ENCODE measurements at places on chromosomes 5 and 9.

DNA sequence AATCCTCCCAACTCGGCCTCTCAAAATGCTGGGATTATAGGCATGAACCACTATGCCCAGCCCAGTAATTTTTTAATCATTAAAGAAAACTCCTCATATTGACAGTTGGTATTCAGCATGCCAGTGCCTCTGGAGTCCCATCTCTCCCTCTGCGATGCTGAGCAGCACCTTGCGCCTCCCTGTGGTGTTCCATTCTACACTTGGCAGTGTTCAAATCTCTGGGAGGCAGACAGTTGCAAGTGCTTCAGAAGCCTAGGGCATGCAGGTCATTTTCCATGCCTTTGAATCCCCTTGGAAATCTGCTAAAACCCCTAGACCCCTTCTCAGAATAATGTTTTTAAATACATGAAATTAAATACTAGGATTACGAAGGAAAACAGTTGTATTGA lies 41.3 kb downstream of the GARNL3 start:
- no peak for DNase-seq

DNA sequence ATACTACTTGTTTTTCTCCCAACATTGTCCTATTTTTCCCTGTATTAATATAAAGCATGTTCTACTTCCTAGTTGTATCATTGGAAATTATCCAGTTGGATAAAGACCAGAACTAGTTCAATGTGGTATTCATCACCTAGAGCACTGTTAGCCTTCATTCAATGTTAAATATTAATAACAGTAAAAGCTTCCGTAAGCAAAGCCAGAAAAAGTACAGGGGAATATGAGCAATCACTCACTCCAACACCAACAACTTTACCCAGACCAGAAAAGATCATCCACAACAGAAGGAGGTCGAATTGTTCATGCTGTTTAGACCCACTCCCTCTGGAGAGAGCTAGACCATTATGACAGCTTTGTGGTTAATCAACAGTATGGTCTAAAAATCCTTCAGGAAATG lies 728.4 kb downstream of the MAT2B start:
- DNase-seq, result peak; percentile 74

- peak; percentile 32 for DNase-seq
Measured at GRCh38 chr9:115694991-115695390, 458.6 kb upstream of the PAPPA start.

- no peak for DNase-seq
Measured at GRCh38 chr9:107355394-107355793, 72.3 kb downstream of the RAD23B start.

DNA sequence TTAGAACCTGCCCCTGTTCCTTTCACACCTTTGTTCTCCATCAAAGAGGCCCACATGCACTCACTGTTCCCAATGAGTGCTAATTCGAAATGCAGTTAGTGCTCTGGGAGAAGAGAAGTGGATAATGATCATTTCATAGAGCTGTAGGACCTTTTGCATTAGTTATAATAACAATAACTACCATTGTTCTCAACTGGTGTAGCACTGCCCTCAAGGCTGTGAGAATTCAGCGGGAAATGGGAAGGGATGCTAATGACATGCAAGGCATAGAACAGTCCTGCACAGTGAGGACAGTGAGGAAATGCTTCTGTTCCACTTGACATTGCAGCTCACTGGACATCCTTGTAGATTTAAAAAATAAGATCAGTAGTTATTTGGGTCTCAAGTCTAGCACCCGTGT lies 187.4 kb downstream of the FBXL7 start:
- DNase-seq, result no peak

GRCh38 chr9:100296407-100296806 lies 56.3 kb downstream of the TEX10 start:
- DNase-seq, result no peak

DNA sequence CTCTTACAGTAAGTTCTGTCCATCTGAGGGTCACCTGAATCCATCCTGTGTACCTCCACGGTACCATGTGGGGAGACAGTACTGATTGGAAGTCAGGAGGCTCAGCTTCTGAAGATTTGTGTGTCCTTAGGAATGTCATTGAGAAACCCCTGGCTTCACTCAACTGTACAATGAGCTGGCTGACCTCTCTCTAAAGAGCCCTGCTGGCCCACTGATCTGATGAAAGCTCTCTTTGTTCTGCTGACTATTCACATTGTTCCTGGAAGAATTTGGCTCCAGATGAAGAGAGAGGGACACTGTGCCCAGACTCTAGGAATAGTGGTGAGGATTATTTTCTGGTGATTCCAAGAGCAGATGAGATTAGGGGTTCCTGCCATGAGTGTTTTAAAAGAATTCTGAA lies 141.2 kb downstream of the LURAP1L start:
- DNase-seq, result peak; percentile 70

GRCh38 chr9:134942011-134942787 lies 24.5 kb upstream of the FCN1 start:
- DNase-seq, result peak; percentile 5

GRCh38 chr5:86757824-86758223 lies 140.1 kb downstream of the COX7C start:
- DNase-seq, result no peak

All from choroid plexus epithelial cell (primary cell).